ENCODE measurements at places on chromosomes 4 and X.
A peak's percentile ranks its signal among the peaks of the same experiment; 100 is the strongest.

- DNase-seq = no peak
These were observed 110.8 kb downstream of the CPZ start for GRCh38 chr4:8703401-8703696.

DNA sequence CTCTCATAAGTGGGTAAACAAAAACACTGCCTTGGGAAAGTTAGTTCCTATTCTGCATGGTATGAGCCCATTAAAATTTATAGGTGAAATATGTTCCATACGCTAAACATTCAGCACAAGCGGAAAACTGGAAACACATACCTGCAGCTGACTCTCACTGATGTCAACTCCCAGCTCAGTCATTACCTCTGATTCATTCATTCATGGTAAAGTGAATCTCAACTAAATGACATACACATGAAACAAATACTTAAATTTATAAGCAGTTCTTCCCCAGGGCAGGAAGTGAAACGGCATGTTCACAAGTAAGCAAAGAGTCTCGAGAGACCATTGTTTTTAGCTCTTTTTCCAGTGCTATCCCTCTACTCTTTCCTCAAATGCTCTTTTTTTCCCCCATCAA, 1.6 kb downstream of the SLC10A6 start:
- DNase-seq = no peak

DNA sequence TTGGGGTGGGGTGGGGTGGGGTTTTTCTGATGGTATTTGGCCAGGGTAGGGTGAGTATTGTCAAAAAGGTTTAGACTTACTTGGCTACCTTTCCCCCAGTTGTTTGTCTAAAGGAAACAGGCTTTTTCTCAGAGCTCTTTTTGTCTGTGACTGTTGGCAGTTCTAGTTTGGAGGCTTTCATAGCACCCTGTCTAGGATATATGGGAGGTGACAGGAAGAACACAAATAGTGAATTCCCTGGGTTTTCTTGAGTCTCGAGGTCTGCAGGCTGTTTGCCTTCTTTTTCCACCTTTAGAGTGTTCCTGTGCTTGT, 13.5 kb downstream of the RPS6KA3 start:
- no peak for DNase-seq

- no peak for DNase-seq
These were observed 23.7 kb upstream of the FAM47B start for GRCh38 chrX:34918856-34919255.

DNA sequence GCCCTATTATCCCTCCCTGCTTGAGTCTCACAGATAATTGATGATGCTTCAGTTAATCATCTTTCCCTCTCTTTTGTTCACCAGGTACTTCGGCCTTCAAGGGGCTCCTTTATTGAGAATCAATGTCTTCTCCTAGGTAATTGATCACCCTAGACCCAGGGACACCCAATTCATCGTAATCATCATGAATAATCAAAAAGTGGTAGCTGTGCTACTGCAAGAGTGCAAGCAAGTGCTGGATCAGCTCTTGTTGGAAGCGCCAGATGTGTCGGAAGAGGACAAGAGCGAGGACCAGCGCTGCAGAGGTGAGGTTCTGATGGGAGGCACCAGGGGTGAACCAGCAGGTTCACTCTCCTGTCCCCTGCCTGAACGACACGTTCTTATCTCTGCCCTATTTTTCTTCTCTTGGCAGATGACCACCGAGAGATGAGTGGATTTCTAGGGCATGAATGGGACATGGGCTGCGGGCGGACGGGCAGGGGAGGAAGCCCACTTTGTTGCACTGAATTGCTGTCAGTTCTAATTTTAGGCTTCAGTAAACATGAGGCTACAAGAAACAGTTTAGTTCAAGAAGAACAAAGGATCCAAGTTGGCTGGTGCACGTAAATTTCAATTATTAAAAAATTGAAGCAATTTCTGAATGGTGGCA, 80.5 kb downstream of the ALPK1 start:
- no peak for DNase-seq

GRCh38 chr4:65789805-65790204, 119.5 kb upstream of the EPHA5 start:
- no peak for DNase-seq

- DNase-seq = no peak
These were observed 241.0 kb downstream of the RAB28 start for GRCh38 chr4:13243152-13243551.

DNA sequence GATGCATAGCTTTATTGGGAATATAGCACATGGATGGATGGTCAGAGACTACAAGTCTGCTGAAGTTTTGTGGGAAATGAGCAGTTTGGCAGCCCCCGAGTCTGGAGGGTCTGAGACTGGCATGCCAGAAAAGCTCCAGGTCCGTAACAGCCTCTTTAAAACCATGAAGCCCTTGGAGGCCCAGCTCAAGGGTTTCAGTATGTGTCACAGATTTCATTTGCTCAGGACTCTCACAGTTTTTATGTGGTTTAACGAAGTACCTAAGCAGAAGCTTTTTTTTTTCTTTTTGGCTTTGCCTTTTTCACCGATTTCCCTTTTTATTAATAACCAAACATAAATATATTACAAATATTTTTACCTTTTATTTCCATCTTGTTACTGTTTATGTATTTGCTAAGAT, 30.6 kb upstream of the TMEM184C start:
- no peak for DNase-seq

DNA sequence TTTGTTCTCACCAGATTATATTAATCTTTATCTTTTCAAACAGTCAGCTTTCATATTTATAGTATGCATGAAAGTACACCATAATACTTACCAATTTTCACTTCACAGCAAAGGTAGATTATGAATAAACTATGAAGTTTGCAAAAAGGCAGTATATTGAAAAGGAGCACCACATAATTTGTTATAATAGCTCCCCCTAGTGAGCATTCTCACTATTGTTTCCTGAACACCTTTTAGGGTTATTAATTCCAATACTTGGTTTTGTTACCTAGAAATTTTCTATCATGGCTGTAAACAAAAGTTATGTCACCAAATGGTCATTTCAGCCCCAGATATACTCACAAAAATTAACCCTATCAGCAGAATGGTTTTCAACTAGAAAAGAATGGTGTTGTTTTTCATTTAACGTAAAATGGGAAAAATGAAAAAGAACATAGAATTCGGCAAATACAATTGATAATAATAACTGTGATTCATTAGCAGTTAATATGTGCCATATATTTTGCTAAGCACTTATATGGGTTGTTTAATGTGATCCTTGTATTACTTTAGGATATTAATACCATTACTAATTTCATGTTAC, 30.2 kb upstream of the NKX6-1 start:
- DNase-seq = peak; percentile 49

All from MM.1S (cell line).